NCI-H2081 (cell line): ENCODE measurements at places on chromosomes 2 and 18.

- no peak for DNase-seq
Observed at GRCh38 chr18:31493941-31494340, 4.0 kb upstream of the DSG2 start.

DNA sequence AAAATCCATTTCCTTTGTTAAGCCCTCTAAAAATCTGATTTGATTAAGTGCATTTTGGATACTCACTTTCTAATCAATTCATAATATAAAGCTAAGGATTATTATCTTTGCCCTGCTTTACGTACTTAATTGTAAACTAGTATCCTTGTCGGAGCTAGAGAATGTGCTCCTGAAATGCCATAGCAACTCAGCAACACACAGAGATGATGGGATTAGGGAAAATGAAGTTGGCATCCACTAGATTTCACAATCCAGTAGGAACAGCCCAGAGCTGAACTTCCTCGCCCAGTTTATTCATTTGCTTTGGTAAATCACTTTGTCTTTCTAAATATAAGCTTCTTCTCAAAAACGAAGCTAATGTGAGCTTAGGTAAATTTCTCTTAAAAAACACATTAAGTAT, 386.3 kb downstream of the CTNNA2 start:
- no peak for DNase-seq

DNA sequence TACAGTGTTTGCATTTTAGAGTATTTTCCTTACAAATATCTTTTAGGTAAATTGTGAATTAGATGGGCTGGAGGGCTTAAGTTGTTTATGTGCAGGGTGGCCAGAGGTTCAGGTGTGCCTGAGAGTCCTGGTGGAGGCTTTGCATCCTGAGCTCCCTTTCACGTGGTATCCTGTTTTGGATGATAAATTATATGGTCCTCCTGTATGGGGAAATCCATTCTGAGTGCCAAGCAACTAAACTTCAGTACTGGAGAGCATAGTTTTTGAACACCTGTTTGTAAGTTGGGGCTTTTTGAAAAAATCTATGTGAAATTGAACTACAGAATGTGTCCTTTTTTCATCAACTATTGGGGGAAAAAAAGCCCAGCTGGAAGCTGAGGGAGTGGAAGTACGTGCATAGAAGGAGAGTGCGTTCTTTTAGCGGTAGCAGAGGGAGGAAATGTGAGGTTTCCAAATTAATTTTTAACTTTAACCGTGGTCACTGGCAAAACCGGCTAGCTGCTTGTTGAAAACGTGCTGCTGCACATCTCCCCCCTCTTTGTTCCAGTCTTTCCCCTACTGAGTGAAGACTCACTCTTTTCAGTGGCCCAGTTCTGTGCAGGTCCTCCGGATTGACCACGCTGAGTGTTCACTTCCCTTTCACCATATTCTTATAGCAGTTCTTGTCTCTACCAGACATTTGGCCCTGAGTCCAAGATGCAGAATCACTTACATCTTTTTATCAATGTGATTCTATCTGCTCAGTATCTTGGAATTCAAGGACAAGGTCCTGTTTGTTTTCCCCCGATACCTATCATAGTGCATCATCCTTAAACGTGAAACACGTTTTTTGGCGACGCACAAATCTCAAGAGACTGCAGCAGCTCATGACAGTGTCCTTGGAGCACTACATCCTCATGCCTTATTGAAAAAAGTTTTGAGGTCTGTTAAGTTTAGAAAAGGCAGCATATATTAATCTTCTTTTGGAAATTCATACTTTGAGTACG, 15.3 kb downstream of the CNOT11 start:
- DNase-seq: no peak

GRCh38 chr2:28809927-28810326, 707 bp upstream of the SPDYA start:
- no peak for DNase-seq

DNA sequence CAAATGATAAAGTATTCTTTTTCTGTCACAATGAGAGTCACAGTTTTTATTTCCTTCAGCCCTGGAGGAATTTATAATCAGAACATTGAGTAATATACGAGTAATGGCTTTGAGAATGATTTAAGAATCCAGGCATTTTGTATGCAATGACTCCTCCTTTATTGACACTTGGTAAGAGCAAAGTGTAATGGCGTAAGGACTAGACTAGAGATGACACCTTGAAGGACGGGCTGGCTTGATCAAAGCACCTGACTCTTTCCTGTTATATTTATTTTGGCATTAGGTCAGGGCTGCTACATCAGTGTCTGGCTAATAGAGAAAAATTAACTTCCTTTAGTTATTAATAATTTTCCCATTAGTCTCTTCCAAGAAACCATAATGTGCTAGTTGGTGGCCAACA, 482.4 kb upstream of the GCFC2 start:
- DNase-seq: no peak

- no peak for DNase-seq
Observed at GRCh38 chr2:21282515-21282898, 158.7 kb downstream of the TDRD15 start.

DNA sequence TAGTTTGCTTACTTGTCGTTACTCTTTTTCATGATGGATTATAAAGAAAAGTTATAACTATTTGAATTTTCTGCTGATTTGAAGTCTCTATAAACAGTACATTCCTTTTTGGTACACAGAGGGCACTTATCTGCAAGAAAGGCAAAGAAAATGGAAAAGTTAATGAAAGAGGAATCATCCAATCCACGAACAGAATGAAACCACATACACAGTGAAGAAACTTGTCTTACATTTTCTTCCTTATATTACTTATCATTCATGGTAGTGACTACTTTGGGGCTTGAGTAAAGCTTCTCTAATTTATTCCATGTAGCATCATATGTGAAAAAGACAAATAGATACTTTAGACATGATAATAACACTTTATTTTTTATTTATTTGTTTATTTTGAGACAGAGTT, 14.8 kb upstream of the ACTR3 start:
- DNase-seq: no peak

GRCh38 chr2:46711156-46711555, 204.4 kb downstream of the MCFD2 start:
- no peak for DNase-seq

- no peak for DNase-seq
Observed at GRCh38 chr2:232903989-232904388, 33.9 kb downstream of the SNORC start.

DNA sequence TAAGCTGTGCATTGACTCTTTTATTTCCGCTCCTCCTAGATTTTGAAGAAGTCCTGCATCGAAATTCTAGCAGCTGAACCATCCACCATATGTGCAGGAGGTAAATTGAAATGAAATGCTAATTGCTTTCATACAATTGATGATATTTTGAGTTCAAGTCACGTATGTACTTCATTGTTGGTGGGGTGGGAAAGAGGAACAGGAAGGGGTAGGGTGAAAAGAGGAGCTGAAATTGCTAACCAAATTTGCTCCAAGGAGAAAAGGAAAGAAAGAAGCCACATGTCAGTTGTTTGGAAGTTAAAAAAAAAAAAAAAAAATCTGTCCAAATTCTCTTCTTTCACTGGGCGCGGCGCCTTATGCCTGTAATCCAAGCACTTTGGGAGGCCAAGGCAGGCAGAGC, 77.8 kb downstream of the ANTXR1 start:
- DNase-seq: no peak

DNA sequence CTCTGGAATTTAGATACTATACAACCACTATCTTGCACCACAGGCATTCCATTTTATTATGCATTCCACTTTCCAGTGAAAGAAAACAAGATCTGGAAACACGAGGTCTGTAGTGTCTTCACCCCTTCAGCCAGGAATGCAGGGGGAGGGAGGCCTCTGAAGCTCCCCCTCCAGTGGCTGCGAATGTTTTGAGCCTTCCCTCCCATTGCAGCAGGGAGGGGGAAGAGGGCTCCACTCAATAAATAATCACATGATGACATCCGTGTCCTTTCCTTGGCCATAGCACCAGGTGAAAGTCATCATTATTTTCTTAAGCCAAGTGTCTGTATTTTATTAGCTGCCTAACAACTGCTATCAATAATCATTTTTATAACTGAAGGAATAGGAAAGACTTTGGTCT, 38.6 kb downstream of the ALPK2 start:
- DNase-seq: no peak

GRCh38 chr2:179854891-179855290, 6.5 kb downstream of the ZNF385B start:
- DNase-seq: no peak

- no peak for DNase-seq
Observed at GRCh38 chr2:163475815-163476214, 260.0 kb downstream of the FIGN start.

DNA sequence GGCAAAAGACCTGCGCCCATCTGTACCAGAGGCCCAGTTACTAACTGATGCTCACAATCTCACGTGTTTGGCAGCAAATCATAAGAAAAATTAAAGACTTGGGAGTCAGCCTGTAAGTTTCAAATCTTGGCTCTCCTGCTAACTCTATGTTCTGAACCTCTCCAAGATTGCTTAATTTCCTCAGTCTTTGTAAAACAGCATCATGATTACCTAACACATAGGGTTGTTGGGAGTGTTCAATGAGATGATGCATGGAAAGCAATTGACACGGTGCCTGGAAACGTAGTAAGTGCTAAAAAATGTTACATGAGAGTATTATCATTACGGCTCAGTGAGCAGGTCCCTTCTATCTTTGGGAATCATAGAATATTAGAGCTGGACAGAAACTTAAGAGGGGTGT, 497.6 kb upstream of the TCF4 start:
- no peak for DNase-seq

- DNase-seq: peak; percentile 62
Observed at GRCh38 chr2:20356042-20356441, 5.4 kb upstream of the PUM2 start.

DNA sequence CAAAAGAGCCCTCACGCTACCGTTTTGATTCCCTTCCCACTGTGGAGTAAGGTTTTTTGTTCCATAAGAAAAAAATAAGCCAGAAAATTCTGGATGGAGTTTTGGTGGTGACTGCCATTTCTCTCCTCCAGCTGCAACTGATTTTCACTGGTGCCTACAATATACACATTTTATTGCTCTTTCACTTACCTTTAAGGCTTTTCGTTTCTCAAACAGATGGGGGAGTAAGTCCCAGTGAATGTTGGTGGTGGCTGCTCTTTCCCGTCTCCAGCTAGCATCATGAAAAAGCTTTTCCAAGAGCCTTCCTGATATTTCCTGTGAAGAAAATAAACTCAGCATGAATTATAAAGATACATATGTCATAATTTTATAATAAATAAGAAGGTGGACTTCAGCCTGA, 932.5 kb upstream of the PIK3C3 start:
- DNase-seq: no peak

GRCh38 chr2:205994344-205994743, 91.6 kb downstream of the INO80D start:
- DNase-seq: no peak

GRCh38 chr18:6865251-6865650, 135.7 kb downstream of the ARHGAP28 start:
- DNase-seq: no peak

GRCh38 chr18:22169011-22169888, at the start of gene GATA6:
Gene GATA6 (plus strand): TSS chr18:22169589. CDS start chr18:22171145, 1,556 bp downstream.
- DNase-seq: peak; percentile 85

DNA sequence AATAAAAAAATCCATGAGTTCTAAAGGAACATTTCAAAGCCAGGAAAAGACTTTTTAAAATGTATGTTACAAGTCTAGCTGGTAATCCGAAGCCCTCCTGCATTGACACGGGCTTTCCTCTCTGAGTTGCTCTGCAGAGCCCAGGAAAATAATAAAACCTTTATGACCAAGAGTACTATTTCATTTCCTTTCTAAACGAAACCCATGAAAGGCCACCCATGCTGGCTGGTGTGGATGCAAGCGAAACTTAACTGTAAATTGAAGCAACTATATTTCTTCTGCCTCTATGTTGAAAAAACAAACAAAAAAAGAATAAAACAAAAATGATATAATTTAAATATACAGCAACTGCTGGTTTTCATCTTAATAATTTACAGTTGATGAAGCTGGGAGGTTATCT, 41.3 kb upstream of the ZNF532 start:
- no peak for DNase-seq

GRCh38 chr18:59466980-59467379, 107.9 kb upstream of the LMAN1 start:
- no peak for DNase-seq

- peak; percentile 45 for DNase-seq
Observed at GRCh38 chr2:24359129-24360049, 947 bp downstream of the ITSN2 start.

- DNase-seq: peak; percentile 40
Observed at GRCh38 chr2:98348066-98348561, 1.9 kb downstream of the CNGA3 start.

GRCh38 chr2:64836566-64836965, 152.6 kb upstream of the SLC1A4 start:
- DNase-seq: no peak

DNA sequence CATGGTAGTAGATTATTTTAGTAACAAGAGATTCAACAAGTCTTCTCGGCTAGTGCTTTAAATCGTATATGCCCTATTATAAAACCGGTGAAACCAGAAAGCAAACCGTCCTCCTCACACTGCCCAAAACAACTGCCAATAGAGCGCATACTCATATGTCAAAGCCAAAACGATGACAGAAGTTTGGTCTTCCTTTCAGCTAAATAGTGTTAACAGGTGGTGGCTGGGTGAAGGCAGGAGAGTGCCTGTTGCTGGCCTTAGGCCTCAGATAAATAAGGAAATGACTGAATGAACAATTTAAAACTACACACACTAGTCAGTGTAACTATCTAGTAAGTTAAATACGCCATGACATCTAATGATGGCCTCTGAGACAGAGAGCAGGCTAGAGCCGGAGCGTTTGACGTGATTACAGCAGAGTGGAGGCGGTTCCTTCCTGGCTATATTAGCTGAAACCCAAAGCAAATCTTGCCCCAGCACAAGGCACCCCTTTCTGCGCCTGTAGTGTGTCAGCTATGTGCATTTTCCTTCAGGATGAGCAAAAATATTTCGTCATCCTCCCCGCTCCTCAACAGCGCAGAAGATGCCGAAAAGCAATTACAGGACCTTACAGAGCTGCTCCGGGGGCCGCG, 1.6 kb downstream of the LONRF2 start:
- peak; percentile 50 for DNase-seq

- peak; percentile 42 for DNase-seq
Observed at GRCh38 chr2:150207979-150208378, 279.5 kb downstream of the RND3 start.

DNA sequence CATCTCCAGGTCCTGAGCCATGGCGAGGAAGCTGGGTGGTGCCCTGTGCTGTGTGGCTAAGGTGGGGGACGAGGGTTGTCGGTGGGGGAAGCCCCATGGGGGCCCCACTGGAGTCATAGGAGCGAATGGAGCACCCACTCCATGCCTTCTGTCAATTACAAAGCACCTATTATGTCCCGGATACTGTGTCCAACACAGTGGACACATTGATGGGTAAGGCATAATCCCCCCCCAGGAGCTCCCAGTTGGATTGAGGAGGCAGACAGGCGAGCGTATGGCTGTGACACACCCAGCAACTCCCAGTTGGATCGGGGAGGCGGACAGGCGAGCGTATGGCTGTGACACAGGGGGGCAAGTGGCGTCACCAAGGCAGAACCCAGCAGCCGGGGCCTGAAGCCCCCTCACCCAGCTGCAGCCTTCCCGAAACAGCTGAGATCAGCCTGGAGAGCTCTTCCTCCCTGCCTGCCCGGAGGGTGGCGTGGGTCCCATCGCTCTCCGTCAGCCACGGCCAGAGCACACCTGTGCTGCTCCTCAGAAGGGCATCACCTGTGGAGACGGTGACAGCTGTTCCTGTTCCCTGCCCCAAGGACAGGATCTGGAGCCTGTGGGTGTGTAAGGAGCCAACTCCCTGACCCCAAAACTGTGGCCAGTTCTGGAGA, 69.6 kb downstream of the HPCAL1 start:
- no peak for DNase-seq

- peak; percentile 20 for DNase-seq
Observed at GRCh38 chr2:169221745-169222369, 140.5 kb downstream of the LRP2 start.

- DNase-seq: no peak
Observed at GRCh38 chr2:170229744-170230143, 51.8 kb downstream of the MYO3B start.
